ENCODE measurements at places on chromosomes 4 and X.

DNA sequence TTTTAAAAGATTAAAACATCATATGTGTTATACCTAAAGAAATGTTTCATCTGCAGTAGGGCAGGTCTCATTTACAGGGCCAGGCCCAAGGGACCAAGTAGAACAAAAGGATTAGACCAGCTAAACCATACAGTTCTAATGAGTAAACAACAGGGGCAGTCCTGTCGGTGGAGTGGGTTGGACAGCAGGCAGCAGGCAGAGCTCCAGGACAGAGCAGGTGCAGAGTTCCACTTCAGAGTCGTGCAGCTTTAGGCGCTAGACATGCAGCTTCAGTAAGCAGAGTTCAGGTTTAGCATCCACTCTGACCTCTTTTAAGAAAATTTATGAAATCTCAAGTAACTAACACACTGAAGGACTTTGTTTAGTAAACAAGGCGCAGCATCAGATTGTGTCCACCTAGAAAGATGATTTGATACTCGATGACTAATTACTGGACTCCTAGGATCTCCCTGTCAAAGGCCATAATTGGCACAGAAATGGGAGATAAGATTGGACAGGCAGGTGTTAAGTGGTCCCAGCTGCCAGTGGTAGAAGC lies 487.7 kb upstream of the INTU start:
- DNase-seq, result no peak

- DNase-seq, result no peak
Measured at GRCh38 chr4:8478801-8479744, 38.5 kb downstream of the TRMT44 start.

- DNase-seq, result peak; percentile 40
Measured at GRCh38 chr4:25307596-25307995, 5.0 kb upstream of the ZCCHC4 start.

GRCh38 chrX:24376403-24376802 lies 16.0 kb downstream of the SUPT20HL1 start:
- DNase-seq, result no peak

DNA sequence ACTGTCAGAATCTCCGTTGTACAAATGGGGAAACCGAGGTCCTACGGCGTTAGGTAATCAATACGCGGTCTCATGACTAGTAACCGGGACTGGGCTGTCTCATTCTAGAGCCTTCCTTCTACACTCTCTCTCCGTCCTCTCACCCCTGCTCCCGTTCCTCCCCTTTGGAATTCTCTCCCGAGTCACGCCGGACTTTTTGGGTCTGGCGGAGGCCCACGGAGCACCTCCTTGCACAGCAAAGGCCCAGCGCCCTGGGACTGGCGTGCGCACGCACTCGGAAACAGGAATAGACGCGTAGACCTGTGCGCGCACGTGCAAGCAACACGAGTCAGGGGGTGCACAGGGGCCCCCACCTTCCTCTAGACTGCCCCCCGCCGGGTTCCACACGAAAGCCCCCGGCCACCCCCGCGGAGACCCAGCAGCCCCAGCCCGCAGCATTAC lies 361 bp downstream of the QDPR start:
- peak; percentile 53 for DNase-seq

DNA sequence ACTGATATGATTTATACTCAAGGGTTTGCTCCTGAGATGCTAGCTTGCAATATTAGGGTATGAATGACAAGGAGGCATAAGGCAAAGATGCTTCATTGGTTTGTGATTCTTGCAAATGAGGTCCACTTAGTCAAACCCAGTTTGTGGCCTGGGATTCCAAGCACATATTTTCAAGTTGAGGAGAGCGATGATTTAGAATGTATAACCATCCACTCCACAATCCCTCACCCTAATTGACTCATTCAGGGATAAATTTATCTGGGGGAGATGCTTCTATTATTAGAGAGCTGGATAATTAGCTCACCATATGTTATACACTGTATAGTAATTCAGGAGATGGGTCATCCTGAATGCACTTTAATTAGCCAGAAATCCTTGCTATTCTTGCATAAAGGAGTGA lies 118.3 kb upstream of the PUDP start:
- no peak for DNase-seq

GRCh38 chrX:129427267-129427666 lies 96.0 kb downstream of the SMARCA1 start:
- DNase-seq, result no peak

DNA sequence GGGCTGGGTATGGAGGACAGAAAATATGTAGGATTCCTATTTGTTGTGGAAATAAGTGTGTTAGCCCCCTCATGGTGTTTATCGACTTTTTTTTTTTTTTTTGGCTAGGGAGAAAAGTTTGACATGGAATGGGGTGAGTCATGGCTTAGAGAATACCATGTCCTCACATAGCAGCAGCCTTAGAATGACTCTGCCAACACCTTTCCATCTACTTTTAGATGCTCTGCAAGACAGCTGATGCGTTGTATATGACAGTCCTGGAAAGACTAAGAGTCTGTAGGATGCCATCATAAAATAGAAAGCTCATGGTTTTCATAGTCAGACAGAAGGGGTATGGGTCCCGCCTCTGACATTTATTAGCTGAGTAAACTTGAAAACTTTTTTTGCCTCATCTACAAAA lies 37.7 kb downstream of the MTTP start:
- no peak for DNase-seq

DNA sequence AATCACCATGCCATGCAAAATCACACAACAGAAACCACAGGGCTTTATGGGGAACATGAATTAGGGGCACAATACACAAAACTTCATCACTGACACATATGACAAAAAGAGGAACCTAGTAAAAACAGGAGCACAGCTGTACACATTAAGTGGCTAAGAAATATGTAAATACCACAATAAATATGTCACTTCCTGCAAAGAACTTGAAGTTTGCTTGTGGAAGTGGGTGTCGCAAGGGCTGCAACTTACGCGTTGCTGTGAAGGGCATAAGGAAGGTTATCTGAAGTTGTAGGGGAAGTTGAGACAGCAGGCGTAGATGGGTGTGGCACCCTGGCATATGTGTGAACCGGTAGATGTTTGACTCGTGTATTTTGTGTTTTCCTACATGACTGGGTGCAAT lies 42.4 kb downstream of the CLCN4 start:
- DNase-seq, result no peak

- DNase-seq, result no peak
Measured at GRCh38 chr4:55447831-55448230, 52.1 kb downstream of the TMEM165 start.

DNA sequence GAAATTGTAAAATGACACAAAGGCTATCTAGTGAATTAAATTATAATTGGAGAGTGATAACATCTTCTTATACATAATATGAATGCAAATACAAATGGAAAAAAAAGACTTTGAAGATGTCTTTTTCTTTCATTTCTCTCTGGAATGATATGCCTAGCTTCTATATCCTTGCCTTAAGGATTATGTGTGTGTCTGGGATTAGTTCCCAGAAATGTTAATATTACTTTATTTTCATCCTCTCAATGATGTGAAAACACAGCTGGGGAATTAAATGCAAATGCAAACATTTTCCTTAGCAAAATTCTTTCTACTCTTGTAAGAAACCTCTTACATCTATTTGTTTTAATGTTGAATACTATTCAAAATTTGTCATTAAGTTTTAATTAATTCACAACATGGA lies 441.9 kb downstream of the FSTL5 start:
- no peak for DNase-seq

- no peak for DNase-seq
Measured at GRCh38 chrX:18377796-18378195, 23.3 kb upstream of the SCML2 start.

GRCh38 chrX:152899874-152900719 lies 2.2 kb downstream of the ZNF185 start:
- no peak for DNase-seq

- DNase-seq, result no peak
Measured at GRCh38 chr4:86054286-86055032, 305.4 kb downstream of the MAPK10 start.

DNA sequence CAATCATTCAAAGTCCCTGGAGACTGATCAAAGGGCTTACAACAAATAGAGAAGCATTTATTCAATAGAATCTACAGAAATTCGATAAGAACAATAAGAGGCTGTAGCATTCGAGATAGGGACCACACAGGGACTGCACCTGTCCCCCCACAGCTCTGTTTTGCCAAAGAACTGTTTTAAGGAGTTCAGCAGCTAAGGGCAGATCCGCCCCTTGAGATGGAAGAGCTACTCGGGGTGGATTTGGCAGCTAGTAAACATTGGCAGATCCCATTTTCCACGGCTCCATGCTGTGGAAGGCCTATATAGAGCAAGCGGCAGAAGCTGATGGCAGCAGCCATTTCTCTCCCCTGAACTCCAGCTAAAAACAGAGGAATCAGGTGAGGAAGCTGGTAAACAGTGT lies 75.7 kb downstream of the GPR82 start:
- no peak for DNase-seq

GRCh38 chr4:26319949-26320537 lies 771 bp upstream of the RBPJ start:
- no peak for DNase-seq

GRCh38 chr4:184885602-184886001 lies 59.8 kb upstream of the ACSL1 start:
- no peak for DNase-seq

GRCh38 chr4:183508697-183509335 lies 4.0 kb downstream of the ING2 start:
- no peak for DNase-seq

DNA sequence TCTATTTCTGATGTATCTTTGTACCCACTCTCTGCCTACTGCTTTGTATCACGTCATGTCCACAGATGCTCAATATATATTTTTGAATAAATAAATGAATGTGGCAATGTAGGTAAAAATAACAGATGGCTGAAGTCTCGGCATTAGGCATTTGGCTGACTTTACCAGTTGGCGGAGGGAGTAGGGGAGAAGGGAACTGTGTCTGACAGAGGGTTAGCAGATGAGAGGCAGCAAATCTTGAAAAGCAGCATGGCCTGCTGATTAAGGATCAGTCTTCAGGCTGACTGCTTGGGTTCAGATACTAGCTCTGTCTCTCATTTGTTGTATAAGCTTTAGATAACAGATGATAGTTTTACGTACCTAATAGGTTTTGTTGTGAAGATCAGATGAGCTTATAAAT lies 31.9 kb upstream of the RASGEF1B start:
- no peak for DNase-seq

- no peak for DNase-seq
Measured at GRCh38 chr4:120293341-120293740, 226.7 kb upstream of the MAD2L1 start.

DNA sequence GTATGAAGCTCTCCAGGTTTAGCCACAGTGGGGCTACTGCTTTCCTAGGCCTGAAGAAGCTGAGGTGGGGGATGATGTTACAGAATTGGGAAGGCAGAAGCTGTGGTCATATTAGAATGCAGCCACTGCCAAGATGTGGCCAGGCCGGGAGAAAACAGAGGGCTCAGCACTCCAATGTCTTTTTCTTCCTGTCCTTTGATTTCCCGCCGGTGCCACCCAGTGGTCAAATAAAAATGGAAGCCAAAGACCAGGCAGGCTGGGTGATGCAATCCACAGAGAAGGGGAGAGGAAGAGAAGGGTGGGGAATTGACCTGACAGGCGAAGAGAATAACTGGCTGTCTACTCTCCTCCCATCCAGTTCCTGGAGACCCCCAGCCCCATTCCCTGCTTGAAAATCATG lies 94.9 kb upstream of the SHISA3 start:
- peak; percentile 34 for DNase-seq

GRCh38 chr4:114282937-114283336 lies 303.5 kb upstream of the ARSJ start:
- DNase-seq, result no peak

- no peak for DNase-seq
Measured at GRCh38 chr4:70761276-70761816, 39.6 kb downstream of the RUFY3 start.

GRCh38 chr4:142098900-142099545 lies 462.6 kb downstream of the IL15 start:
- DNase-seq, result no peak

DNA sequence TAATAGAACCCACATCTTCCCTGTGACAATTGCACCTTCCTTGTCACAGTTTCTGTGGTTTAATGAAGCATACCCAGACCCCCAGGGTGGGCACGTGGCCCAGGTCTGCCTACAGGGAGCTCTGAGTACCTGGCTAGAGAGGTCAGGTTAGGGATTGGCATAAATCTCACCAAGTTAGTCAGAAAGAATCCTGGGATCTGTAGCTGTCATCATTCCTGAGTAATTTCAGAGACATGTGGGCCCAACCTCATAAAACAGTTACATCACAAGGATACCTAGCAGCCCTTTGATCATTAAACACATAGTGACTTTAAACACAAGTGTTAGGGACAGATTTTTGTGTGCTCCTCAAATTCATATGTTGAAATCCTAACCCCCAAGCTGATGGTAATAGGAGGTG lies 123.0 kb downstream of the KDR start:
- no peak for DNase-seq

- no peak for DNase-seq
Measured at GRCh38 chrX:44778254-44778653, 65.6 kb upstream of the DUSP21 start.

DNA sequence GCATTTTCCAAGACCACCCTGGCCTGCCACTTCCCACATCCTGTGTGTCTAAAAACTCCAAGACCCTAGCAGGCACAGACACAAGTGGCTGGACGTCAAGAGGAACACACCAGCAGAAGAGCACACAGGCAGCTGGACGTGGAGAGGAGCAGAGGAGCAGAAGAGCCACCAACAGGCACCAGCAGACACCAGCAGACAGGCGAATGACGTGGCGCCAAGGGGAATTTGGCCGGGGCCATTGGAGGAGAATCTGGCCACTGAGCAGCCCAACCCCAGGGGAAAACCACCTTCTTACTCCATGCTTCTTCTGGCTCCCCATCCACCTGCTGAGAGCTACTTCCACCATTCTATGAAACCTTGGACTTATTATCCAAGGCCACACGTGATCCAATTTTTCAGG lies 243.1 kb upstream of the CTSO start:
- DNase-seq, result no peak

DNA sequence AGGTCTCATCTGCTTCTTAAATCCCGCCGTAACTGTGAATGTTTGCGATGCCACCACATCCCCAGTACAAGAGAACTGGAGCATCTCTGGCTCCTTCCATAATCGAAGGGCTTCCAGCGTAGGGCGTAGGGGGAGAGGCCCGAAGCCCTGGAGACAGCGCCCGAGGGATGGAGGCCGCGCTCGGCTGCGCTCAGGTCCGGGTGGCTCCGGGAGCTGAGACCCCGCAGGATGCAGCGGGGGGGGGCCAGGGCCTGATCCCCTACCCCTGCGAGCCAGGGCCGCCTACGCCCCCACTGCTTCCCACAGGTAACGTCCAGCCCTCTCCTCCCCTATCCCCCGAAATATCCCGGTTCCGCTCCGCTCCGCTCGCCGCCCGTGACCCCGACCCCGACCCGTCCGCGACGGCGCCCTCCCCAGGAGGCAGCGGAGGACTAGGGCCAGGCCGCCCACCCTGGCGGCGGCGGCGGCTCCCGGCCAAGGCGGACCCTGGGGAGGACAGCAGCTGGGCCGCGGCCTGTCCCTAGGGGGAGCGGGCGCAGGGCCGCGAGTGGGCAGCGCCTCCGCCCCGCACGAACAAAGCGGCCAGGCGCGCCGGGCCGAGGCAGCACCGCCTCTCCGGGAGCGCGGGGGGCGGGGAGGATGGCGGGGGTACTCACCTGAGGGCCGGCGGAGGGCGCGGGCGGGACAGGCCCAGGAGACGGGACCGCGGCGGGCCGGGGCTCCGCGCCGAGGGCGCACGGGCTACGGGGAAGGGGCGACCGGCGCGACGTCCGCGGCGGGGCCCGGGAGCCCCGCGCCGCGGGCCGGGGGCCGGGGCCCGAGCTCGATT lies 723 bp downstream of the WDFY3 start:
- peak; percentile 58 for DNase-seq

GRCh38 chr4:22427675-22428074 lies 88.2 kb downstream of the ADGRA3 start:
- DNase-seq, result no peak

- DNase-seq, result no peak
Measured at GRCh38 chr4:153332936-153333335, 11.6 kb upstream of the MND1 start.
